ENCODE measurements at places on chromosomes 4 and X.

DNA sequence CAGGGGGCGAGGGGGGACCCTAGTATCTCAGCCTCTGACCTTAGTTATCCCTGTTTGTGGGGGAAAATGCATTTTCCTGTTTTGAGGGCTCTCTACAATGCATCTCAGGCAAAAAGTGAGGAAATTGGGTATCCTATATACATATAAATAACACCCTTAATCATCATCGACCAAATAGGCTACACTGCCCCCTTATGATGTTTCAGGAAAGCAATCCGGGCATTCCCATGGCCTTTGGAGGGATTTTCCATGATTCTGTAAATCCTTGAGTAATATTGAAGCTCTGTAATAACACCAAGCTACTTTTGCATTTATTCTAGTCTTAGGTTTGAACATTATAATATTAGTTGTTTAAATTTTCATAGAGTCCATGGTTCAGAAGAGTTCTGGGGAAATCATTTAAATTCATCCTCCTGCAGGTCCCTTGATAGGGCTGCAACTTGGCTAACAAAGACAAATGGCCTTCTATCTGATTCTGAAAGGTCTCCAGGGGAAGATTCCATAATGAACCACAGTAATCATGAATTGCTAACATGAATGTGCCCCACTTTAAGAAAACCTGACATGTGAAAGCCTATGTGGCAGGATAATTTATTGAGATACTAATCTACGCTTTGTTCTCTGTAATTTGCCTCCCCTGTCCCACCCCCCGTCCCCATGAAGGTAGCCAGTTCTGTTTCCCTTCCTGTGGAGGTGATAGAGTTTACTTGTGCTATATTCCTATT, 91.5 kb upstream of the SCOC start:
- DNase-seq = no peak

DNA sequence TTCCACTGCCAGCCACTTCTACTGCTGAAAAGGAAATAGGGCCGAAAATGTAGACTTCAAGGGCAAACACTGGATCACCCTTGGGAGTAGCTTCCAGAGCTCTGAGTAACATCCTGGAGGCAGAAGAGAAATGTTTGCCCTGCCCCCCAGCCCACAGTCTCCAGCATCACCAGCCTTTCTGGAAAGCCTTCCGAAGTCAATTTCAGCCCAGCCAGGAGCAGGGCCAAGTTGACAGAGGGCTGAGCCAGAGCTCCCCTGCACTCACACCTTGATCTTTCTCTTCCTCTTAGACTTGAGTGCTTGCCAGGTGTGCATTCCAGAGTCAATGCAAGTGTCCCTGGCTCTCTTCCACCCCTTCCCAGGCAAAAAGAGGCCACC, 35.2 kb downstream of the SLC25A5 start:
- DNase-seq = no peak

GRCh38 chr4:101191302-101192098, 155.8 kb downstream of the PPP3CA start:
- DNase-seq = peak; percentile 47

- DNase-seq = no peak
These were observed 1194.6 kb downstream of the ADGRL3 start for GRCh38 chr4:62394766-62395165.

DNA sequence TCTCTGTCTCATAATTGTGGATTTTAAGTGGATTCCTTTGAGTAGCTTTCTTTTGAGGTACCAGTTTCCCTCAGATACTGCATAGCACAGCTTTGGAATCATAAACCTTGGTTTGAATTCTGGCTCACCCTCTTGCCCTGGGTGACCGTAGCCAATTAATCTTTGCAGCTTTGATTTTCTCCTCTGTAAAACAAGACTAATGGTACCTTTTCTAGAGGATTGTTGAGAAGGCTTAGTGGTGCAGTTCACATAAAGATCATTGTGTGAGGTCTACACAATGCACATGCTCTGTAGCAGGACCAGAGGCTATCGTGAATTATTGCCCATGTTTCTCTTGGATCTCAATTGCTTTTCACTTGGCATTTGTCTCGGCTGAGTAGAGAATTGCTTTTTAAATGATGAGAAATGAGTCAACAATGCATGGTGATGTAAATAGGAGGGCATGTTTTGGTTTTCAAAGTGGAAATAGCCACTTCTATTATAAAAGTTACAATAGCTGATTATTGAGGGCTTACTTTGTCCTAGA, 47.9 kb downstream of the TMEM131L start:
- no peak for DNase-seq

DNA sequence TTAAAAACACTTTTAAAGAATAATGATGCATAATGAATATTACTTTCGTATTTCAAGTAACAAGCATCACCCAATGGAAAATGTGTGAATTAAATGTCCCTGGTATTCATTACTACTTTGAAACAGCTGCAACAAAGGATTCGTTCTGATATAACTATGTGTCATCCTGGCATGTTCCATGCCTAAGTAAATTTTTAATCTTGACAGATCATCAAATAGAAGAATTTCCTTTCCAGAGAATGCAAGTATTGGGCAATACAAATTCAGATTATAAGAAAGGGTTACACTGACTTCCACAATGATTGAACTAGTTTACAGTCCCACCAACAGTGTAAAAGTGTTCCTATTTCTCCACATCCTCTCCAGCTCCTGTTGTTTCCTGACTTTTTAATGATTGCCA, 105.3 kb downstream of the SPCS3 start:
- DNase-seq = no peak

DNA sequence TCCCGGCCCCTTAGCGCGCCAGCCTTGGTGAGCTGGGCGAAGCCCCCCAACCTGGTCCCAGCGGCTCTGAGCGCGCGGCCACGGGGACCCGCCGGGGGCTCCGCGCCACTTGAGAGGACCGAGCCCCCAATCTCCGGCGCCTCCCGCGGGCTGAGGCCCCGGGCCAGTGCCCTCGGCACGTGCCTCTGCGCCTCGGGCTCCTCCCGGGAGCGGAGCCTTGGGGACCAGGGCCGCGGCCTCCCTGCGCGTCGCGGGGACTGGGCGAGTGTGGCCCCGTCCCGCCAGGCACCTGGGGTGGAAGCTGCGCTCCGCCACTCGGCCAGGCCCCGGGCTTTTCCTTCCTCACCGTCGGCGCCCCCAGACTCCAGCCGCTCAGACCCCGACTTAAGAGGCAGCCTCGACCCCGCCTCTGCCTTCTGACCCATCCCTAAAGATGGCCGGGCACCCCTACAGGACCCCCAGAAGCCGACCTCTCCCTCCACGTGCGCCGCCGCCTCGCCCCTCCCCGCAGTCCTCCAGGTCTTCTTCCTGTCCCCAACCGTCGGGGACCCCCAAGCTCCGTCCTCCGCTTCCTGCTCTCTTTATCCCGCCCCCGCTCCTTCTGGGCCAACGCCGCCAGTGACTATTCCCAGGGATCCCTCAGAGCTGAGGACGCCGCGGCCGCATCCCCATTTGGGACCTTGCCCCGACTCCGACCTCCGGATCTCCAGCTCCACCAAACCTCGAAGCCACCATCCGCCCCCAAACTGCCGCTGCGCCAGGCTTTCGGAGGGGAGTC, 752 bp downstream of the ERAS start:
- DNase-seq = no peak
